A549 treated with DMSO at 1 μM for 4 hours (cell line): ENCODE measurements at places on chromosomes 2 and 18. TPM values are rescaled to one million over a fixed set of nuclear protein-coding genes. Genes with fewer than 3 reads are reported as not detected.

FBXO48 gene
- 0.49 to 0.81 TPM (median 0.71 TPM) in 5 replicates for total RNA-seq

EMX1 gene
- total RNA-seq = 0.07 to 0.38 TPM (median 0.10 TPM) in 4 of 5 replicates, not detected in the other

KIAA2012 gene
- not detected in 5 replicates for total RNA-seq

NT5DC4 gene
- not detected in 5 replicates for total RNA-seq

DCDC2C gene
- total RNA-seq = 0.15 to 0.50 TPM (median 0.36 TPM) in 5 replicates

FAM237A gene
- not detected in 5 replicates for total RNA-seq

CYP26B1 gene
- total RNA-seq = 12.2 to 15.5 TPM (median 14.9 TPM) in 5 replicates

CHN1 gene
- total RNA-seq = 18.6 to 24.0 TPM (median 19.4 TPM) in 5 replicates

LRATD1 gene
- total RNA-seq = 0.03 to 0.07 TPM in 2 of 5 replicates, not detected in the others

TPO gene
- total RNA-seq = 0.07 to 0.13 TPM (median 0.10 TPM) in 4 of 5 replicates, not detected in the other

CLEC4F gene
- not detected in 5 replicates for total RNA-seq

DES gene
- 0.08 to 0.09 TPM in 2 of 5 replicates, not detected in the others for total RNA-seq

MOCOS gene
- 2.9 to 4.0 TPM (median 3.8 TPM) in 5 replicates for total RNA-seq

ZSWIM2 gene
- not detected in 5 replicates for total RNA-seq

TRIM54 gene
- 0.33 to 0.73 TPM (median 0.46 TPM) in 5 replicates for total RNA-seq

COLEC11 gene
- 0.38 to 0.70 TPM (median 0.48 TPM) in 5 replicates for total RNA-seq

CTAGE1 gene
- total RNA-seq = not detected in 5 replicates

FKBP1B gene
- 8.8 to 9.6 TPM (median 9.4 TPM) in 5 replicates for total RNA-seq

NPHP1 gene
- total RNA-seq = 7.2 to 9.0 TPM (median 8.3 TPM) in 5 replicates
